ENCODE measurements at places on chromosomes 2 and 18.

- peak; percentile 82 for DNase-seq
Observed at GRCh38 chr18:50967714-50968661, at the start of gene ELAC1. Gene ELAC1 (plus strand): TSS chr18:50968040. CDS start chr18:50974405, 6,365 bp downstream.

DNA sequence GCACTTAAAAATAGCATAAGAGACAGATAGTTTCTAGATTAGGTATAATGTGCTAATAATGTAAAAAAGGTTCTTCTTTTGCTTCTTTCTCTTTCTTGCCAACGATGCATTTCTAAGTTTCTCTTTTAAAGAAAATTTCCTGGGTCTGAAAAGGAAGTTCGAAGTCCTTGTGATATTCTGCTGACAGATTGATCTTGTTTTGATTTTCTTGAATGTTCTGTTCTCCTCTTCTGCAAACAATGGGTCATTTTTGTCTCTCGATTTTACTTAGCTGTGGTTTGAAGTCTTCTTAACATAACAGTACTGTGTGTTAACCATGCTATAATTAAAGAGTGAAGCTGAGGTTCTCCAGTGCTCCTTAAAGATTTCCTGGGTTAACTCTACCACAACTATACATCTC is 61.1 kb upstream of the ACYP2 start:
- DNase-seq: no peak

GRCh38 chr2:69465513-69466456 is 28.6 kb upstream of the NFU1 start:
- peak; percentile 59 for DNase-seq

GRCh38 chr2:11581124-11581796 is 47.4 kb downstream of the GREB1 start:
- DNase-seq: no peak

DNA sequence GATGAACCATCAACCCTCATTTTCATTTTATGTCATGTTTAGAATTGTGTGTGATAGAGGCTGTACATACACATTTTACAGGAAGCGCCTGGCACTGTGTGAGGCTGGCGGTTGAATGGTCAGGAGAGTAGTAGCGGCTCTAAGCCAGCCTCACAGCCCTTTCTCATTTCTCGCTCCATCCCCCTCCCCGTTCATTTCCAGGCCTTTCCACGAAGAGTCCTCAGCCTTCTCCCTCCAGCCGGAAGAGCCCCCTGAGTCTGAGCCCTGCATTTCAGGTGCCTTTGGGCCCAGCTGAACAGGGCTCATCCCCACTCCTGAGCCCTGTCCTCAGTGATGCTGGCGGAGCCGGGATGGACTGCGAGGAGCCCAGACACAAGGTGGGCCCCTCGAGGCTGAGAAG is 51.8 kb downstream of the STK25 start:
- no peak for DNase-seq

DNA sequence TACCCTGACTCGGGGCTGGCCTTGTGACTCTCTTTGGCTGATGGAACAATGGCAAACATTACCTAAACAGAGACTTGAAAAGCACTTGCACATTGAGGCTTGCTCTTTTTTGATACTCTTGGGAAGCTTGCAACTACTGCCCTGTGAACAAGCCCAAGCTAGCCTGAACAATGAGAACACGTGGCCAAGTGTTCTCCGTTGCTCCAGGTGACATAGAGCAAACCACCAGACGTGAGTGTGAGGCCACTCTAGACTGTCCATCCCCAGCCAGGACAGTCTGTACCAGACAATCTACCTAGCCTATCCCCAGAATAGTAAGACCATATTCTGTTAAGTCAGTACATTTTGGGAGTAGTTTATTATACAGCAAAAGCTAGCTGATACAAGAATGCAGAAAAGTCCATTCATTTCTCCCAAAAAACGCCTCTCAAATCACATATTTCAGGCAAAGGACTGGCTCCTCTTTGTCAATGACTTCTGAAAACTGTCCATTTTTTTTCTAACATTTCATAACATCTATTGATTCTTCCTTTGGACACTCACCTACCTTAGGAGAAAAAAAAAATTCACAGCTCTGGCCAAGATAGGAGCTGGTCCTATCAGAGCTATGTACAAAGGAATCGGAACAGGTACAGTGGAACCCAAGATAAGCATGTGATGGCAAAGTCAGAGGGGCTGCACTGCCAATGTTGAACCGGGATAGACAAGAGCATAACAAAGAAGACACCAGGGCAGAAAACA is 142.1 kb upstream of the PKDCC start:
- no peak for DNase-seq

GRCh38 chr2:129301431-129301913 is 678.0 kb upstream of the RAB6C start:
- peak; percentile 64 for DNase-seq

DNA sequence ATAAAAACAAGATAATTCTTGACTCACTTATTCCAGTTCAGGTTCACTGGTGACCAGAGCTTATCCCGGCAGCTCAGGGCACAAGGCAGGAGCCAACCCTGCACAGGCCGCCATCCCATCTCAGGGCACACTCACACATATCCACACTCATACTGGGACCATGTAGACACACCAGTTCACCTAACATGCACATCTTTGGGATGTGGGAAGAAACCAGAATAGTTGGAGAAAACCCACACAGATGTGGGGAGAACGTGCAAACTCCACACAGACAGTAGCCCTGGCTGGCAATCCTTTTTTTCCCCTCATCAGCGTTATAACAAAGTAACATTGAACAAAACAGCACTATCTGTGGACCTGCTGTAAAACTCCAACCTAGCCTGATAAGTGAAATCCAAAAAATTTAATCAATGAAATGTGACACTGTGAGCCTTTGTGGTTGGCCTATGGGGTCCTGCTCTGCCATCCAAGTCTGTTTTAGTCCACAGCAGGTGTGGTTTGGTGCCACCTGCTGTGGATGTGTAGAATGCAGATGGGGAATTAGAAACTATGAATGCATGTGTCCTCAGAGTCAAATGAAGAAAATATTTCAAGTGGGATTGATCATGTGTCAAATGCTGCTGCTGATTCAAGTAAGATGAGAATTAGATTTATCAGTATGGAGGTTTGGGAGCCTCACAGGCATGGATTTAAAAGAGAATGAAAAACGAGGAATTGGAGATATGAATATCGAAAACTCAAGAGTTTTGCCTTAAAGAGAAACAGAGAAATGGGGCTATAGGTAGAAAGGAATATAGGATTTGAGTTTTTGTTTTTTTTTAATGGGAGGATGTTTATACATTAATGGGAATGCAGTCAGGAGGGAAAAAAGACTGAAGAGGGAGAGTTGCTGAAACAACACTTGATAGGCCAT is 47.0 kb downstream of the UGP2 start:
- peak; percentile 36 for DNase-seq

GRCh38 chr2:117958186-117958585 is 55.7 kb downstream of the CCDC93 start:
- no peak for DNase-seq

DNA sequence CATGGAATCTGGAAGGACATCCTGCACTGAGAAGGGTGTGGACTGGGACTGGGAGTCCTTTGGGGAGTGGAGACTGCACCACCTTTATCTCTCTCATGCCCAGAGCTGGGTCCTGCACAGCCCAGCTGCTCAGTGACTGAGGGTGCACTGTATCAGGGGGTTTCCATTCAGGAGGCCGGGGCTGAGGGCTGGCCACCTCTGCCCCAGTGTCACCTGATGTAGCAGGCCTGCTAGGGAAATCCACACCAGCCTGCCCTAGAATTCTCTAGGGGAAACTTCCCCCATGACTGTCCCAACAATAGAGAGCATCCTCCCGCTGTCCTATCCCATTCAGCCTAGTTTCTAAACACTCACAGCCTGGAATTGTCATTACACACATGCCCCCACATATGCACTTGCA is 116.7 kb downstream of the CTIF start:
- DNase-seq: peak; percentile 6

GRCh38 chr18:49456794-49457193 is 3.7 kb downstream of the DYM start:
- DNase-seq: no peak

DNA sequence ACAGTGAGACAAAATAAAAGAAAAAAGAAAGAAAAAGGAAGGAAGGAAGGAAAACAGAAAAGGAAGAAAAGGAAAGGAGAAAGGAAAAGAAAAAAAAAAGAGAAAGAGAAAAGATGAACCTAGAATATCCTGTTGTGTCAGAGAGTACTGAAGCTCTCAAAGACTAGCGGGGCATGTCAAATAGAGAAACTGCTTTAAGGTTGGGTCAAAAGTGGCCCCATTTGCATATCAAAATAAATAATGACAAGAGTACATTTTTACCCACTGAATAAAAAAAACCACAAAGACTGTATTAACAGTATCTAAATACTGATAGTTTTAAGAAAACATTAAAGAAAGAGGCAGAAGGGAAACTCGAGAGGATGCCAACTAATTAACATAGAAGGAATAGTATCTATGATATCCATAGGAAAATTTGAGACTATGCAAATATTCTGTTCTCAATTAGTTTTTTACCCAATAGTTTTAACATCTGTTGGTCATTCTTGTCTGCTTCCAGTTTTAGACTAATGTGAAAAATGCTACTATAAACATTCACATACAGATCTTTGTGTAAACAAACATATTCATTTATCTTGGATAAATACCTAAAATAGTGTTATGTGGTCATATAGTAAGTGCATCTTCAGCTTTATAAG is 53.2 kb downstream of the SFXN5 start:
- no peak for DNase-seq

DNA sequence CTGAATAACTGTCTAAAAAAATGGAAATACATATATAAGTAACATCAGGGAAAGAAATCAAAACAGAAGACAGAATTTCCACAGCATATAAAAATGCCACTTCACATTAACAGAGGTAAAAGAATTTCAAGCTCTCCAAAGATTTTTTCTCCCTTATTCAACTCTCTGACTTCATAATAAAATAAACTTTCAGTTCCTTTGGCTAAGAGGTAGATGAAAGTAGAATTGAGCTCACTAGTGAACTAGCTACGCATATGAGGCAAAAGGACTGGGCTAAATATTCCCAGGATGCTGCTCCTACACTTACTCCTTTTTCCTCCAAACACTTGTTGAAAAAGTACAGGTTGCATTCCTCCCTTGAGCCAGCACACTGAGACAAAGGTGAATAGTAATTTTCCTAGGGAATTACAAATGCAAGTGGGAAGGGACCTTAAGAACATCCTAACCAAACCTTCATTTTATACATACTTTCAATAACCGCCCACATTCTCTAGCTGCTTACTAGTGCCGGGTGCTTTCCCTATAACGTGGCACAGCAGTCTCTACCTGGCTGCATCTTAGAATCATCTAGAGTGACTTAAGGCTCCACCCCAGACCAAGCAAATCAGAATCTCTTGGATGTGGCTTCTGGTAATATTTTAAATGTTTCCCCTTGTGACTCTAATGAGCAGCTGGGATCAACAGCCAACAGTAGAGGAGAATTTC is 136.6 kb downstream of the MTCL1 start:
- DNase-seq: no peak

DNA sequence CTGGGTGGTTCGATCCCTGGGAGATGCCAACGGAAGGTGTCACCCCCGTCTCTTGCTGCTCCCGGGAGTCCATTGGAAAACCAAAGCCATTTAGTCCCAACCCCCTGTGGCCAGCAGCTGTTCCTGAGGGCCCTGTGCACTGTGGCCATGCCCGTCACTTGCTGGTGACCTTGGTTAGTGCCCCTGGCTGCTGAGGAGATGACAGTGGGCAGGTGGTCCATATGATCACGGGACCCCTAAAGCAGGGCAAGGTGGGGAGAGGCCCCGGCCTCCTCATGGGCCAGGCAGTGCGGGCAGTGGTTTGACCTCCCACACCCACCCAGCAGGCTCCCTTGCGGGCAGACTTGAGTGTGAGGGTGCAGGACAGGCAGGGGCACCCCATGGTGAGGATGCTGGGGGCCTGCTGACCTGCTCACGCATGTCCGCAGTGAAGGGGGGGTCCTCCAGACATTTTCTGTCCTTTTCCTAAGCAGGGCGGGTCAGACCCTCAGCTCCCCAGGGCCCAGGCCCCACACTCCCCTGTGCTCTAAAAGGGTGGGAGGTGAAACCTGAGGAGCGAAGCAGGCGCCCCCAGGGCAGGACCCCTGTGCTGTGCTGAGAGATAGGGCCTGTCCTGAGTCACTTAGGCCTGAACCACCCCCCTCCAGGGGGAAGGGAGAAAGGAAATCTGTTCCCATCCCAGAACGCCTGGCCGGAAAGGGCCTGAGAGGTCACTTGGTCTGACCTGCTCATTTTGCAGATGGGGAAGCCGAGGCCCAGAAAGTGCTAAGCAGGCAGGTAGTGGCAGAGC is 6.8 kb downstream of the ITM2C start:
- DNase-seq: no peak

DNA sequence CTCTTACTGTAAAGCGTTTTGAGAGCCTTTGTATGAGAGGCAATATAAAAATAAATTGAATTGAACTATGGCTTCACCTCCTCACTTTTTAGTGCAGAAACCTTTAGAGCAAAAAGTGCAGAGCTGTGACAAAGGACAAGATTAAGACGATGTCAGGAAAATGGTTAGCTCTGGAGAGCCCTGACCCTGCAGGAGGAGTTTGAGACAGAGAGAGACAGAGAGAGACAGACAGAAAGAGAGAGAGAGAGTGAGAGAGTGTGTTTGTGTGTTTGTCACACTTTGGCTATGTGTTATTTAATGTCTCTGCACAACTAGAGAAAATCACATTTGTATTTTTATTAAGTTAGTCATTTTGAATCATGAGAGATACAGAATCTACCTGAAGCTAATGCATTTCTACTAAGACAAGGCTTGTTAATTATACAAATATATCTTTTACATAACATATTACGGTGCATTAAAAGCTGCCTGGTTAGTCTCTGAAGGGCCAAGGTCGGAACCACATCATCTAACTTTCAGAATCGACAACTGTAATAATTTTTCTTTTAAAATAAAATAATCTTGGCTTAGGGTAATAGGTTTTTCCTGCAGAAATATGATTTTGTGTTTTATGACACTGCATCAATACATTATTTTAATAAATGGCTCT is 423.5 kb upstream of the ZEB2 start:
- DNase-seq: no peak

DNA sequence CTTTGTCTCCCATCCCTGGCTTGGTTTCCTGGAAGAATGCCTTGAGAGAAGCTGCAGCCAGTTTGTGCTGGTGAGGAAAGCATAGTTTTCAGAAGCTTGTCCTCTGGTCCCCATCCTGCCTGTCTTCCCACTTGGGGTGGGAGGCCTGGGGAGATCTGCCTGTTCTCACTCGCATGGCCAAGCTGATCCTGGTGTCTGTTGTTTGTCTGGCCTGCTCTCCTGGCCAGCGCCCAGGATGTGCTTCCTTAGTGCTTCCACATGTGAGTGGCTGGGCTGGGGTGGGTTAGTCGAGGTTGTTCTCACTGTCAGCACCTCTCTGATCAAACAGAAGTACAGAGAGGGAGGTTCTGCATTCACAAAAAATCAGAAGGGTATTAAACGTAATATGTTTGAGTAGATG is 49.5 kb downstream of the PTPRM start:
- peak; percentile 56 for DNase-seq

DNA sequence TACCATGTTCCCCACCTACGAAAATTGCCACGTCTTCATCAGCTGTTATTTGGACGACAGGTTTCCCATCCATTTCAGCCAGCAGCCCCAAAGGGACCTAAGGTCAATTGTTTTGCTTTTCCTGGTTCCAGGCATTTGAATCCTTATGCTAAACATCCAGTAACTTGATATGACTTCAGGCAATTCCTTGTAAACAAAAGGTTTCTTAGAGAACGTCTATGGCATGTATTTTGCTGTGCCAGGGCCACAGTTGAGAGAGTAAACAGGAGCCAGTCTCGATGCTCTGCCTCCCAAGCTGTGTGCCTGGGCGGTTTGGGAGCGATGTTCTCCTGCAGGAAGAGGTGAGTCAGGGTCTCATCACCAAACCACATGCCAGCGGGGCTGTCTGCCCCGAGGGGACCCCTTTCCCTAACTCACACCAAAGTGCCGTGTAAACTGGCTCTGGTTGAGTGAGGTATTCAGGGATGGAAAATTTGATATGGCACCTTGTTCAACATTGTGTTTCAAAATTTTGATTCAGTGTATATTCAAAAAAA is 12.9 kb upstream of the MC5R start:
- DNase-seq: no peak
